ENCODE measurements at places on chromosomes 12 and 14.

DNA sequence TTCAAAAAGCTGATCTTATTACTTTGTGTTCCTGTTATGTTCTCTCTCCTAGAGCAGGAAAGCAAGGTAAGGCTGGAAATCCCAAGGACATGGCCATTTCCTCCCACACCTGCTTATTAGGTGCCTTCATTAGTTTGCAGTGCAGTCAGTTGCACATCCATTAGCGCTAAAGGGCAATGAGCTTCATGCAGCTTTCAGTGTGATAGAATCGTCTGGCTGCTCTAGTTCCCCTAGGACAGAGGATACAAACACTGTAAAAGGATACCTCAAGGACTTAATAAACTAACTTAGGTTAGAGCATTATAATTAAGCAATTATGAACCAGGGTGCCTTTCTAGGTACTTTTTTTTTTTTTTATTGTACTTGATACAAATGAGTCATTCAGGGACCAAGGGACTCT lies 21.1 kb downstream of the TMEM117 start:
- DNase-seq, result no peak

DNA sequence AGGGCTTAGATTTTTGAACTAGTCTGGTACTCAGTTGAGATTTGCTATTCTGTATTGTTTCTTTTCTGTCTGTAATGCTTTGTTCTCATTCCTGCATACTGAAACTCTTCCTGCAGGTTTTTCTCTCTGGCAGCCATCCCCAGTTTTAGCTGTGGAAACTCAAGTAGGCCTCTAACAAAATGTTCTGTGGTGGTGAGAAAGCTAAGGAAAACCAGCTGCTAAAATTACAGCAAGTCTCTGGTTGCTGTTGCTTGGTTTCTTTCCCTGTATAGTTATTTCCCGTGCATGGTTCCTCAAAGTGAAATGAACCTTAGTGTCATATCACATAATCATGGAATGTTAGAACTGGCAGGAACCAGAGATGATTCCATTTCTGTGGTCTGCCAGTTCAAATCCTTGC lies 442.5 kb downstream of the NRXN3 start:
- DNase-seq, result no peak

DNA sequence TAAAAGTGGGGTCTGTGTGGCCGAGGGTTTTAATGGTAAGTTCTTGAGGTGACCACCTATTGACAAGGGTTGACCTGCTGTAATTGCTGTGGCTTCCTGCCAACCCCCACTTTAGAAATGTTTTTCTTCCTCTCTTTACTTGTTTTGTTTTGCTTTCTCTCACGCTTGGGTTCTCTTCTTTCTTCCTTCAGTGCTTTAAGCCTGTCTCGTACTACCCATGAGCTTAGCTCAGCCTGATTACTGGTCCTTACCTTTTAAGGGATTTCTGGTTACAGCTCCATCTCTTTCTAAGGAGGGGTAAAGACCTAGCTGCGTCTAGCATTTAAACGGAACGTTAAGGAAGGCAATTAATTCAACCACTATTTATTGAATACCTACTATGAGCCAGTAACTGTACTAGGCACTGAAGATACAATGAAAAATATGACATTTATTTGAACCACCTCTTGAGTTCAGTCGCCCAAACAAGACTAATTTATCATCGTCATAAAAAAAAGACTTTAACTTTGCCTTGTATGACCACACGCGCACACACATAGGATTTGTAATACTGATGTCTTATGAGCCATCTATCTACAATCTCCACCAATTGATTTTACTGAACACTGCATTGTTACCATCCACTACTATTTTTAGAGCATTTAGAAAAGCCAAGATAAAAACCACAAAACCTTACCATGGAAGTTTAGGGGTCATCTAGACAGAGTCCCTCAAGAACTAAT lies 888 bp upstream of the PPP1R12A start:
- peak; percentile 53 for DNase-seq

DNA sequence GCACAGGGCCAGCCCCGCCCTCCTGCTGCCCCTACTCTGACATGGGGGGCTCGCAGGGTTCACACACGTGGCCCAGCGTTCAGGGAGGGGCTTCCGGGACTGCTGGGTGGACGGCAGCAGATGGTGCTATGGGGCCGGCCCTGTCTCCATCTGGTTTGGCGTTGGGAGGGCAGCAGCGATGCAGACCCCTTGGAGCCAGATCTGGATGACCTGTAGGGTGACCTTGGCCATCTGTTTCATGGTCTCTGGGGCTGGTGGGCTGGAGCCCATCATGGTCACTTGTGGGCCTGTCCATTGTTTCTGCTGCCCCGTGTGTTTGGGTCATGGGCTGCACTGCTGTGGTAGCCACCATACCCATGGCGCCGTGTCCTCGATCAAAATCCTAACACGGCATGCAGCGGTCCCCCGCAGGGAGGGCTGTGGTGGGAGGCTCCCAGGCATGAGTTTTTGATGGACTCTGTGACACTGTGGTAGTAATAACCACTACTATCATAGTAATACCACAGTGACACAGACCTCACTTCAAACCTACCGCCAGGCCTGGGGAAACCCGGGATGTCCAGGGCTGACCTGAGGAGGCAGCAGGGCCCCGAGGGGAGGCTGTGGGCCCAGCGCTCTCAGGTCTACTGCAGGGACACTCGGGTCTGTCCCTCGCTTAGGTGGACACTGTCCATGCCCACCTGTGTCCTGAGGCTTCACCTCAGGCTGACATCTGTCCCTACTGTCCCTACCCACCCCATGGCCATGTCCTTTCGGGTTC lies 359.4 kb downstream of the TMEM121 start:
- no peak for DNase-seq

GRCh38 chr12:7395950-7396349 lies 48.0 kb downstream of the CD163L1 start:
- no peak for DNase-seq

GRCh38 chr12:70177631-70178030 lies 65.6 kb upstream of the CNOT2 start:
- DNase-seq, result no peak

DNA sequence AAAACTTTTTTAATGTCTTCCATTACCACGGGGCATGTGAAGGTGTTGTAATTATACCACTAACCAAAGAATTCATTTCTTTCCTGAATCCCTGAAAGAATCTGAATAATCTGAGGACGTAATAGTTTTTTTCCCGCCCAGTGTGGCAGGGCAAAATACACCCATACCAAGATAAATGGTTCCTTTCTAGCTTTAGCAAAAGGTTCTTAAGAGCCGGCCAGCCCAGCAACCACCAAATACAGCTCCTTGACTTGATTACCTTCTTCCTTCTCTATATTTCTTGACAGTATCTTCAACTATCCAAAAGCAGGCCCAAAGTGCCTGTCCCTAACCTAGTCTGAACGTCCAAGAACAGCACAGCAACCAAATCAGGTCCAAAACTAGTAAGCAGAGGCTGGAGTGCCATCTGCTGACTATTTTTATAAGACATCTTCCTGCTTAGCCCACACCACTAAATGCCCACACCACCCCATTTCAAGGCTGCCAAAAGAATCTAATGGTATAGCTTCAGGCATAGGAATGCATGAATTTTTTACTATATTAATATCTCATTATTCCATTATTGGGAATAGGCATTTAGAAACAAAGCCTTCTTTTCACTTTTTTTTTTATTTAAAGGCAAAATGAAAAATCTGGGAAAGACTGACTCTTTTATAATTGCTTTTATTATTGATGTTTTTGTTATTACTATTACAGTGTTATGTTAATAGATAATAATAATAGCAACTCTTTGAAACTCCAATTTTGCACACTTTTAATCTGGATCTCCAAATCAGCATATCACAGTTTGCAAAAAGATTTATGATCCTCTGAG lies 524.4 kb downstream of the MED13L start:
- peak; percentile 66 for DNase-seq

DNA sequence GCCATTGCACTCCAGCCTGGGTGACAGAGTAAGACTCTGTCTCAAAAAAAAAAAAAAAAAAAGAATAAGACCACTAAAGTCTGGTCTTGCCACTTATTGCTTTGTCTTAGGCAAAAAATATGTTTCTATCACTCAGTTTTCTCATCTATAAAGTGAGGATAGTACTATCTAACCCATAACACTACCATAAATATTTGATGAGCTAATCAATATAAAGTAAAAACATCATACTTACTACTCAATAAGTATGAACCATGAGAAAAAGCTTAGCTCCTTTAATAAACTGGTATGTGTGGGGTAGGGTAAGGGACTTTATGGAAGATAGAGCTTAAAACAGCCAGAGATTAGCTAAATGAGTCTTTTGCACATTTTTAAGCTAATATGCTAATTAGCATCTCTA lies 85.5 kb downstream of the GXYLT1 start:
- no peak for DNase-seq

- no peak for DNase-seq
These were observed 2.7 kb downstream of the ITGB7 start for GRCh38 chr12:53204351-53204750.

GRCh38 chr14:70658899-70659298 lies 17.2 kb downstream of the TTC9 start:
- DNase-seq, result no peak

DNA sequence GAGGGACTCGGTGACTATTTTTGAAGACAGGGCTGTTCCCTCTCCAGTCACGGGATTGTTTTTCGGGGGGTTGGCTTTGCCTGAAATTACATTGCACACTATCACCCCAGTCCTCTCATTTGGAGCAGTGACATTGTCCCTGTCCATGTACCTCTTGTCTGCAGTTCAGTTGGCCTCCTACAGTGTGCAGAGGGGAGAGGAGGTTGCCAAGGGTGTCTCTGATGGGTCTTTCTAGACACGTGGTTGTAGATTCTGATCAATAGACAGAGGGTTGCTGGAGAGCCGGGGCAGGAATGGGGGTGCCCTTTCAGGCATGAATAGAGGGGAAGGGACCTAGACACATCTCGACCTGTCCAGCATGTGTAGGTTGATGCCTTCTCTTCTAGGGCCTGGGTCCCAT lies 1.2 kb downstream of the TMEM120B start:
- DNase-seq, result no peak

GRCh38 chr12:116577154-116577561 lies 18.0 kb downstream of the MAP1LC3B2 start:
- no peak for DNase-seq

GRCh38 chr14:76719666-76720065 lies 41.6 kb upstream of the VASH1 start:
- DNase-seq, result no peak

DNA sequence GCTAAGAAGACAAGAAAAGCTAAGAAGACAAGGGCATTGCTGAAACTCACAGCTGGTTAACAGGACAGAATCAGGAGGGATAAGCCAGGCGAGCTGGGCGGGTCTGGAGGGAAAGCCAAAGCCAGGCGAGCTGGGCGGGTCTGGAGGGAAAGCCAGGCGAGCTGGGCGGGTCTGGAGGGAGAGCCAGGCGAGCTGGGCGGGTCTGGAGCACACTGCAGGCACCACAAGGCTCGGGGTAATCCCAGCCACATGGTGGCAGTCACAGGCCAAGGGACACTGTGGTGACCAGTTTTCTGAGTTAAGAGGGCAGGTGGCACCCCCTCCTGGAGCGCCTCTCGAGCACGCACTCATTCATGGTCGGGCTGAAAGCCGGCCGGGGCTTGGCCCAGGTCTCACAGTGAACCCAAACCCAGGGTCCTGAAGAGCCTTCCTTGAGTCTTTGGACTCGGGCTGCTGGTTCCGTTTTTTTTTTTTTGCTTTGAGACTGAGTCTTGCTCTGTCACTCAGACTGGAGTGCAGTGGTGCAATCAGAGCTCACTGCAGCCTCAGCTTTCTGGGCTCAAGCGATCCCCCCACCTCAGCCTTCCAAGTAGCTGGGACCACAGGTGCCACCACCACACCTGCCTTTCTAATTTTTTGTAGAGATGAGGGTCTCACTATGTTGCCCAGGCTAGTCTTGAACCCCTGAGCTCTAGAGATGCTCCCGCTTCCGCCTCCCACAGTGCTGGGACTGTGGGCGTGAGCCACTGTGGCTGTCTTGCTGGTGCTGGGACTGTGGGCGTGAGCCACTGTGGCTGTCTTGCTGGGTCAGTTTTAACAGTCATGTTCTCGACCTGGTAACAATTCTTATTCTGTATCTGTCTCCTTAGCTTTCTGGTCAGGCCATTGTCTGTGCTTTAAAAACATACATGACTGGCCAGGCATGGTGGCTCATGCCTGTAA lies 40.2 kb downstream of the HSP90AA1 start:
- peak; percentile 18 for DNase-seq

- no peak for DNase-seq
These were observed 66.6 kb downstream of the DDX51 start for GRCh38 chr12:132077322-132078100.

GRCh38 chr14:37023875-37024565 lies 148.4 kb downstream of the SLC25A21 start:
- DNase-seq, result no peak

- DNase-seq, result peak; percentile 69
These were observed 9.5 kb upstream of the CSAD start for GRCh38 chr12:53190108-53190729.

GRCh38 chr14:103890052-103890371 lies 38.2 kb upstream of the TDRD9 start:
- no peak for DNase-seq

DNA sequence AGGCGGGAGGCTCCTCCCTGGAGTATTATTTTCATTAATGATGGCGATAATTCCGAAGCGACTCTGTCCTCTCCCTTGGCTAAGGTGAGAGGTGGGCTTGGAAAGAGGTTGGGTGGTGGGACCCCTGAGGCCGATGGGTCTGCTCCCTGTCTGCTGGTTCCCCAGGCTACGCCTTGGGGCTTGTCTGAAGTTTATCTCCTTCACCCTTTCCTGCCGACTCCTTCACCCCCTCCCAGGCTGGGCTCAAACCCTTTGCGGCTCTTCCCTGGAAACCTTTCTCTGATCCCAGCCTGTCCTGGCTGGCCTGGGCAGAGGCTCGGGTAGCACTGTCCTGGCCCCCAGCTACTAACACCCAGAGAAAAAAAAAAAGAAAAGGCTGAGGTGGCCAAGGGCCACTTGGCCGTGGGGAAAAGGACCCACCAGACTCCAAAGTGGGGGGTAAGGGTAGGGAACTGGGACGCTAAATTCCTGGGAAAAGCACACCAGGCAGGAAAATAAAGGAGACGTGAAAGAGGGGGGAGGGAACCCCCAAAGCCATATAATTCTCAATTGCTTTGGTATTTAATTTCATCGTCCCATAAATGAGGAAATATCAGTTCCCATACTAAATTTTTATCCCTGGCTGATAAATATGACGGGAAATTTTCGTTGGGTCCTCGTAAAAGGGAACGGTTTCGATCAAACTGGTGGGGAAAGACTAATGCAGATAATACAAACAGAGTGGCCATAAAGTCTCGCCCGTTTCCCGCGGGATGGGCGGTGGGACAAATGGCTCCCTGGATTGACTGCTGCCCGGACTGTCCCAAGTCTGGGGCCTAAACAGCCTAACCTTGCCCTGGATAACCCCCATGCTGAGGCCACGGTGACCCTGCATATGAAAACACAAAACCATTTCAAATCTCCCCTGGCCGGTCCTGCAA lies 2.0 kb upstream of the HOXC10 start:
- no peak for DNase-seq

DNA sequence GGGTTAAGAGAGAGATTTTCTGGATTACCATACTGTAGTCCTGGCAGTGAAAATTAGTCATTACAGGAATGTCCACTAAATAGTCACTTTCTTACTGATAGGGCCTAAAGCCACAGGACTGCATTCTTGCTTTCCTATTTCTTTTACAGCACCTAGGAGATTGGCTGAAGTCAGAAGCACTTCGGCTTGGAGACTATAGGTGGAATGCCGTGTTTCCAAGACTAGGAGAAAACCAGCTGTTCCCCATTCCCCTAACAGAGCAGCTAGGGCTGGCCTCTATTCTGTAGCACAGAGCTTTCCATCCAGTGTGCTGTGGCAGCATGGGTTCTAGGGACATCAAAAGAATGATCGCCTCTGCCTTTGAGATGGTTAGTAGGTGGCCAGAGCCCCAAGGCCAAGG lies 15.1 kb downstream of the PIGH start:
- no peak for DNase-seq

GRCh38 chr12:67241482-67241881 lies 27.7 kb upstream of the CAND1 start:
- DNase-seq, result no peak

Data from NCI-H2029 (cell line).